Right ventricle myocardium inferior (tissue), 1 donor: ENCODE measurements at places on chromosomes 11 and 22. TPM values are rescaled to one million over a fixed set of nuclear protein-coding genes. Genes with fewer than 3 reads are reported as not detected.

DNA sequence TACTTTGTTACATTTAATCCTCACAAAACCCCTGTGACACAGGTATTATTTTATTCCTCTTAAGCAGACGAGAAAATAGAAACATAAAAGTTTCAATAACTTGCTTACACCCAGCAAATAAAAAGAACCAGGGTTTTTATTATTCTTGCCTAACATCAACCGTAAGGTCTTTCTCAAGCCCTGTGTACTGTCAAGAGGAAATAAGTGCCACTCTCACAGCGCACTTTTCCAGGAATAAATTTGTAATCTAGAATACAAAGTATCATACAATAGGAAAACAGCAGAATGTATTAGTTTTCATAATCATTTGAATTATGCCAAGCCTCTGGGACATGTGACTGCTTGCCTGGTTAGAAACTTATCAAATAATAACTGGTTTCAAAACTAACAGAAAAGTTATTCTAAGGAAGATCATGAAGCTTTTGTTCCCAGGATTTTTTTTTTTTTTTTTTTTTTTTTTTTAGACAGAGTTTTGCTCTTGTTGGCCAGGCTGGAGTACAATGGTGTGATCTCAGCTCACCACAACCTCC lies 7.4 kb downstream of the CCDC34 start:
- no peak for DNase-seq

GRCh38 chr11:82890936-82891335 lies 9.3 kb downstream of the PRCP start:
- no peak for DNase-seq

- DNase-seq: no peak
These were observed 378.3 kb downstream of the INSC start for GRCh38 chr11:15493066-15493465.

DNA sequence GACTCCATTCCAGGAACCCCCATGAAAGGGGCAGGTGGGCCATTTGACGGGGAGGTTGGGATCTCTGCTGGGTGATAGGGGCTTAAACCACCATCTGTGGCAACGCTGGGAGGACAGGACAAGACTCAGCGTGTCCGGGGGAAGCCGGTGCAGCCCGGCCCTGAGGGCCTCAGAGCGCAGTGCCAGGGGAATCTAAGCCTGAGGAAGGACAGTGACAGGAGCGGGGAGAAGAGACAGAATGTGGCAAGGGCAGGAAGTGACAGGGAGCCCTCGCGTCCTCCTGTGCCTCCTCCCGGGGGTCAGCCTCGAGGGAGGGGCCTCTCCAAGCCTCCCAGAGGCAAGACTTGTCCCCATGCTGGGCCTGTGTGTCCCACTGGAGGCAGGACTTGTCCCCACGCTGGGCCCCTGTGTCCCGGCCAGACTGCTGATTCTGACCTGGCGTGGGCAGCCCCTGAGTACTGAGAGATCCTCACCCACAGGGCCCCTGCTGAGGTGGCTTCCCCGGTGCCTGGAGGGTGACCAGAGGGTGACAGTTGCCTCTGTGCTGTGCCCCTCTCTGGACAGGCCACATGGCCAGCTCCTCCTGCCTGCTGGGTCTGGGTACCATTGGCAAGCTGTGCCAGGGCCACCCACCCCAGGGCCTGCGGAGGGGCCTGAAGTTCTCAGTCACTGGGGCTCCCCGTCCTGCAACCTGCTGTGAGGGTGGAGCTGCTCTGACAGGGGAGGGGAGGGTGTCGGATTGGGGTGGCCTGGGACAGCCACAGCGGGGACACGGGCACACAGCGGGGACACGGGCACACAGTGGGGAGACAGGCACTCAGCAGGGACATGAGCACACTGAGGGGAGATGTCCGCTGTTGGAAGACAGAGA lies 676.2 kb downstream of the BRD1 start:
- DNase-seq: no peak

DNA sequence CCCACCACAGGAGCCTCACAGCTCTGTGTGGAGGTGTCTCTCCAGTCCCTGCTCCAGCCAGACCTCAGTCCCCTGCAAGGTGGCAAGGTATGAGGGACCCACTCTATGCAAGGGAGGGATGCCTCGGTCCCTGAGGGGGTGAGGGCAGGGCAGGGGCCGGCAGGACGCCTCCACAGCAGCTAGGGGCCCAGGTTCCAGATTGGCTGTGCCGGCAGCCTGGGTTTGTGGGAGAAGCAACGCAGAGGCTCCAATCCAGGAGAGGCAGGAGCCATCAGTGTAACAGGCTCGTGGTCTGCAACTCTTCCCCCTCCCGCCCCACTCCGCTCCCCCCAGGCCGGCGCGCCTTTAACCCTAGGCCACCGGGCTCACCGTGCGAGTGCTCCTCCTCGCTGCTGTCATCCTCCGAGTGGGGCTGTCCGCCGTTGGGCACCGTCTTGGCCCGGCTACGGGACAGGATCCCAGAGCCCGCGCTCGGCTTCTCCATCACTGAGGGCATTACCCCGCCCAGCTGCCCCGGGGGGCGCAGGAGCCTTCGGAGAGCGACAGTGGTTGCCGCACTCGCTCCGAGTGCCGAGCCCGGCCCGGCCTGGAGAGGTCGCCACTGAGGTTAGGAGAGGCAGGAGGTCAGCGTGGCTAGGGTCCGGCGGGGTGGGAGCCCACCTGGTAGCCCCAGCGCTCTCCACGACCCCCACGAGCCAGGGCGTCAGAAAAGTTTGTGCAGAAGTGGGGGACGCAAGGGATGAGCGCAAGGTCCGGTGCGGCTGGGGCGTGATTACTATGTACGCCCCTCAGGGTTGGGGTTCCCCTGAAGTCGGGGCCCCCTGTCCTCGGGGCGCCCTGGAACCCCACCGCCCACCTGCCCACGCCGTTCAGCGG lies 765 bp downstream of the RCOR2 start:
- DNase-seq: no peak

Gene PRRG4
- total RNA-seq: 0.57 TPM
